Activated CD4-positive, alpha-beta T cell treated with anti-CD3 and anti-CD28 coated beads, Interleukin-2, amount 50 U/mL, for 4 hours (primary cell): ENCODE measurements at places on chromosomes 5 and 9.

DNA sequence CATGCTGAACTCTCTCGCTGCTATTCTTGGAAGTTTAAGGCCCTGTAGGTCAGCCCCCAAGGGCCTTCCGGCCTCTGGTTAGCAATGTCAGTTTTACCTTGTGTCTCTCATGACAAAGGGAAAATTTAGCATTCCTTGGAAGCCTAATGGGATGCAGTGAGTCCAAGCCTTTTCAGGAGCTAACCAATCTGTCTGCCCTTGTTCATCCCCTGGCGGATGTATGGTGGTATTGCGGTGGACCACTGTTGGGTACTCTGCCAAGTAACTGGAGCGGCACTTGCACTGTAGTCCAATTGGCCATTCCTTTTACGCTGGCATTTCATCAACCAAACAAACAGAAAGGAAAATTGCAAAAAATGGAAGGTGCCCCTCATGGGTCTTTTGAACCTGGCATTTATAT lies 318.4 kb upstream of the NMUR2 start:
- DNase-seq = no peak

DNA sequence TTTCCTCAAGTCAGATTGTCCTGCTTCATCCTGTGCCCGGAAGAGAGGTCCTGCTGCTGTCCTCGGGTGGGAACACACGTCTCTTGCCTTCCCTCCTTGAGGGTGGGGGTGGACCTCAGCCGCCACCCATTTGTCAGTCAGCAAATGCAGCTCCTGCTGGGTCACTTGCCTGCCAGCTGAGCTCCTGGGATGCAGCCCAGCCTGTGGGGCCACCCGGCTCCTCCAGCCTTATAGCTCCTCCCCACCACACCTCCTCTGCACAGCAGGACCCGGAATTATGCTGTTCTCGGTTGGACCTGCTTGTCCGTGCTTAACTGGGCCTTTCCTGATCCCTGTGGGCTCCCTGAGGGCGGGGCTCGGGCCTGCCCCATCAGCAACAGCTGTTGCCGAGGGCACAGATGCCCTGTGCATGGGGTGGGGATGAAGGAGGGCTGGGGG lies 52.7 kb downstream of the RXRA start:
- DNase-seq = no peak

- no peak for DNase-seq
Observed at GRCh38 chr9:91103931-91104330, 257.8 kb downstream of the AUH start.

GRCh38 chr9:74824654-74825053 lies 63.1 kb downstream of the TRPM6 start:
- no peak for DNase-seq

DNA sequence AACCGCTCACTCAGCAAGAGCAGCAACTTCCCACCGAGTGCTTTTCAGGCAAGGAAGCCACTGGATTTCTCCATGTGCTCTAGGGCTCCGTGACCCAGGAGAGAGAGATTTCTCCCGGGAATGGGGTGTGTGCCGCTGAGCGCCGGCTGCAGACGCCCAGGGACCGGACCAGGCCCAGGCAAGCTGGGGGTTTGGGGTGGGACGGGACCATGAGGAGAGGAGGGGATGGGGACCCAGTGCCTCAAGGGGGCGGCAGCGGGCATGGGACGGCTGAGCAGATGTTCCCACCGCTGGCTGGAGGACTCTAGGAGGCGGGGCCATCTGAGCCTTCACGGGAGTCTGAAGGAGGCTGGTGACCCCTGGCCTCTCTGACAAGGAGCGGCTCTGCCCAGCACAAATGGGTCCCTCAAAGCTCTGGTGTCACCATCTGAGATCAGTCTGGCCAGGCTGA lies 8.5 kb downstream of the LCN9 start:
- DNase-seq = no peak
